ENCODE measurements at places on chromosomes 3 and 15.

GRCh38 chr3:112314649-112315048 is 18.3 kb upstream of the CD200 start:
- no peak for DNase-seq

- DNase-seq: no peak
Observed at GRCh38 chr3:33052671-33053070, 44.3 kb downstream of the GLB1 start.

- no peak for DNase-seq
Observed at GRCh38 chr3:130457671-130458070, 59.3 kb upstream of the COL6A6 start.

GRCh38 chr3:4907643-4908432 is 71.4 kb upstream of the BHLHE40 start:
- DNase-seq: no peak

GRCh38 chr3:196398782-196399181 is 33.4 kb downstream of the UBXN7 start:
- no peak for DNase-seq

- DNase-seq: no peak
Observed at GRCh38 chr3:88019024-88019423, 39.8 kb downstream of the CGGBP1 start.

All from activated CD4-positive, alpha-beta T cell treated with anti-CD3 and anti-CD28 coated beads for 24 hours (primary cell).